ENCODE measurements at places on chromosomes 3 and 15.

DNA sequence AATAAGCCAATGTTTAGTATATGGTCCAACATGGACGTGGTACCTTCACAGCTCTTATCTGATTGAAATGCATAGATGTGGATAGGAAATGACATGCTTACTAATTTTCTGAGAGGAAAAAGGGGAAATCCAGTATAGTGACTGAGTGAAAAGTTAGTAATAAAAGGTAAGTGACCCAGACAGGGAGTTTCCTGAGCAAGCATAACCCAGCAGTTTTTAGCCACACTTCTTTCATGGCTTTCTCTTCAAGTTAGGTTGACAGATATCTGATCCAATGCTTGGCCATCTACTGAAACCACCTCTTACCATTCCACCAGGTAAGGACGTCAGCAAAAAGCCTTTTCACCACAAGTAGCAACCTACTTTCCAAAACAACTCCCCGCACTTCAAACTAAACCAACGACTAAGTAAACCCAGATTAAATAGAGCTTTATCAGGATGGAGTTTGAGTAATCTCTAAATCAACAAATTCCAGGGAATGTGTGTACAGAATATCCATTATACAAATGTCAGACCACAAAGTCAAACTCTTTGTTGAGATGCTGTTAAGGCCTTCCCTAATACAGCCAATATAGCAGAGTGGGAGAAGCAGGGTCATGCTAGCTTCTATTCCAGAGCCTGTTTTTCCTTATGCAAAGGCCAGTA lies 329.7 kb downstream of the RORA start:
- DNase-seq, result no peak

DNA sequence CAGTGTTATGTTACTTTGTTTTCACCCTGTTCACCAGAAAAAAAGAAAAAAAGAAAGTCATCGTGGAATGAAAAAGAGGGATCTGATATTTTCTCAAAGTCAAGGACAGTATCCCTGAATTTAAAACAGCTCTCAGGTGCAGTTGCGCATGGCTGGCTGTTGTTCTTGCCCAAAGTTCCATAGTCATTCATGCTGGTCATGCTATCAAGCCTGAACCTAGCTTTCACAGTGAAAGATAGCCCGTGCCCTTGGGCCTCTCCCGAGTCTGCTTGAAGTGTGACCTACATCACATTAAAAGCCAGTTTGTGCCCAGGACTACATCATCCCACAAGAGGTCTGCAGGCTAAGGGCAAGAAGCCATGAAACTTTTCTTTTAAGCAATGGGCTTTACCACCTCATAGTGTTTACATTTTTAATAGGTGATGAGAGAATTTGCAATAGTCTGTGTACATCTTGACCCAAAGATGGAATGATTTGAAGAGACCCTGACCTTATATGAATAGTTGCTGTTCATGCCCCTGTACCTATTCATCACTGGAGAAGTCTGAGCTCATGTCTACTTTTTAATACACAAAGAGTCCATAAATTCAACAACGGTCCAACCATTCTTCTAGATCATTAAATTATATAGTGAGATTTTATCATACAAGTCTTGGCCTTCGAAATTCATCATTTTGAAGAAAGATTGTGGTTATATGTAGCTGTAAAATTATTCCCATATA lies 522.5 kb upstream of the MCTP2 start:
- no peak for DNase-seq

DNA sequence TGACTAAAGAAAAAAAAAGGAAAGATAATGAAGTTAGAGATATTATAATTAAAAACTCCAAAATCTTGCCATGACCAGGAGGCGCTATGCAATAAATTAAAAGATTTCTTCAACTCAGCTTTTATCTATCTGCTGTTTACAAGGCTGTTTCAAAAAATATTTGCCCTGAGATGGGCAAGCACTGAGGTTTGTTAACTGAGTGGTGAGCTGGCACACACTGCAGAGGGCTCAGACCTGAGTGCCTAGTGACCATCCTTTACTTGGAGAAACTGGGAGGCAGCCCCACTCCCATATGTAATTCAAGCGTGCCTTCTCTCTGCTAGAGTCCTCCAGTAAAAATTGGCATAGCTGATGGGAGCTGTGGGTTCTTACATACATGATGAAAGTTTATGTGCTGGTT lies 198.7 kb upstream of the TBC1D5 start:
- DNase-seq, result no peak

- no peak for DNase-seq
Observed at GRCh38 chr3:17801131-17801530, 58.7 kb upstream of the TBC1D5 start.

- no peak for DNase-seq
Observed at GRCh38 chr15:77864211-77865105, 213.1 kb downstream of the TBC1D2B start.

- DNase-seq, result no peak
Observed at GRCh38 chr3:68342426-68342825, 589.9 kb downstream of the TAFA4 start.

DNA sequence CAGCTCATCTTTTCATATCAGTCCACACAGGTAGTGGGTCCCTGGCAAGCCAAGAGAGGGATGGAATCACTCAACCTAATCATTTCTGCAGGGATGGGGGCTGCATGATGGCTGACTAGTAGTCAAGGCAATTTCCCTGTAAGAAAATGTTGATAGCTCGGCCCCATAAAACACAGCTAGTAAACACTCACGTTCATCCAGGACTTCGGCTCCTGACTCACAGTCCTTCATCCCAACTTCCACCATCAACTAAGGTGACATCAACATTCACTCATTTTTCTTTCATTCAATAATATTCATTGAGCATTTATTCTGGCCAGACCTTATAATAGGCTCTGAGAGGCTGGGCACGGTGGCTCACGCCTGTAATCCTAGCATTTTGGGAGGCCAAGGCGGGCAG lies 4.4 kb upstream of the ACAP2 start:
- DNase-seq, result no peak

- no peak for DNase-seq
Observed at GRCh38 chr15:57312318-57313133, 63.8 kb upstream of the CGNL1 start.

DNA sequence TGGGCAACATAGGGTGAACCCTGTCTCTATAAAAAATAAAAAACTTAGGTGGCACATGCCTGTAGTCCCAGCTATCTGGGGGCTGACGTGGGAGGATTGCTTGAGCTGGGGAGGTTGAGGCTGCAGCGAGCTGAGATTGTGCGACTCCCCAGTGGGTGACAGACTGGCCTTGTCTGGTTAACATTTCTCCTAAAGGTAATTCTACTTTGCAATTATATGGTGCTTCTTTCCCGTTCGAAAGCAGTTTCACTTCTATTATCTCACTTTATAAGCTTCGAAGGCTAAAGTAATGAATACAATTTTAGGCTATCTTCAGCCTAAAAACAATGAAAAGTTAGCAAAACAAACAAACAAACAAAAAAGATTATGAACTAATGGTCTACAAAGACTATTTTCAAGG lies 35.3 kb downstream of the COMMD2 start:
- DNase-seq, result no peak

GRCh38 chr3:30290479-30290878 lies 315.9 kb upstream of the TGFBR2 start:
- DNase-seq, result no peak

DNA sequence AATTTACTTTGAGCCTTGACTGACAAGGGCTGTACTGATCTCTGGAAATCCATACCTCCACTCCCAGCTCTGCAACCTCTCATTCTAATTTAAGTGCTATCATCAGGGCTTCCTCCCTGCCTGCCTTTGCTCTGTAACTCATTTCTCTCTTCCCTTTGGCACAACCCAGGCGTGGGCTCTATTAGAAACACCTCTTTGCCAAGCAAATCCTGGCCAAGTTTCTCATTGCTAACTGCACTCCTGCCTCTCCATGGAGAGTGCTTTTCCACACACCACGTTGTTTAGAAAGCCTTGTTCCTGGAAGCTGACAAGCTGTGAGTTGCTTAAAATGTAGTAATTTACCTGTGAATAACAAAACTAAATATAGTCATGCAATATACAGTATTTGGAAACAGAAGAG lies 20.1 kb upstream of the FSTL1 start:
- DNase-seq, result no peak

DNA sequence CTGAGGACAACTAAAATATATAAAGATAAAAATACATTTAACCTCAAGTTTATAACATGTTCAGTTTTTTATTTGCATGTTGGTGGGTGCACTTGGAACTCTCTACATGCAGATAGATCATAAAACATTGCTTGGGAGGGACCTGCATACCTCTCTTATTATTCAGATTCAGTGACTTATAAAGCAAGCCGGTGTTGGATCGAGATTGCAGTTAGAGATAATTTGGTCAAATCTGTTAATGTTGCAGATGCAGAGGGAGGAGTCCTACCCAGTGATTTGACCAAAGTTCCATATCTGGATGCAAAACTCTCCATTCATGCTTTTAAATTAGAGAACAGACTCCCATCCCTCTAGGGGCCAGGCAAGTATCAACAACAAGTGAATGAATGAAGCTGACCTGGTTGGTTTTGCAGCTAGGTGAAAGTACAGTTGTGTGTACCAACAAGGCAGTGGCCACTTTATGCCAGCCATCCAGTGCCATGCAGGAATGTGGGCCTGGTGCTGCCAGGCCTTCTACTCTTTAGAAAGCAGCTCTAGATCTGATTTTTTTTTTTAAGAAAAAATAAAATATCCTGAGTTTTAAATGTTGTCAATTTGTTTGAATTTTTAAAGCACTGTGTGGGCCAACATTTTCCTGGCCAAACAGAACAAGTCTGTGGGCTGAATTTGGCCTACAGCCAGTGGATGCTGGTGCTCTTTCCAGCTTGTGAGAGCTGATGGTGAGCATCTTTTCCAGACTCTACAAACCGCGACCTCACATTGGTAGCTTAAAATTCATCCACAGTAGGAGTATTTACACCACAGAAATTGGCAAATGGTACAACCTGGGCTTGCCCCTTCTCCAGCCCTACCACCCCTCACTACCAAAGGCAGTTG lies 12.3 kb downstream of the CDIN1 start:
- no peak for DNase-seq

DNA sequence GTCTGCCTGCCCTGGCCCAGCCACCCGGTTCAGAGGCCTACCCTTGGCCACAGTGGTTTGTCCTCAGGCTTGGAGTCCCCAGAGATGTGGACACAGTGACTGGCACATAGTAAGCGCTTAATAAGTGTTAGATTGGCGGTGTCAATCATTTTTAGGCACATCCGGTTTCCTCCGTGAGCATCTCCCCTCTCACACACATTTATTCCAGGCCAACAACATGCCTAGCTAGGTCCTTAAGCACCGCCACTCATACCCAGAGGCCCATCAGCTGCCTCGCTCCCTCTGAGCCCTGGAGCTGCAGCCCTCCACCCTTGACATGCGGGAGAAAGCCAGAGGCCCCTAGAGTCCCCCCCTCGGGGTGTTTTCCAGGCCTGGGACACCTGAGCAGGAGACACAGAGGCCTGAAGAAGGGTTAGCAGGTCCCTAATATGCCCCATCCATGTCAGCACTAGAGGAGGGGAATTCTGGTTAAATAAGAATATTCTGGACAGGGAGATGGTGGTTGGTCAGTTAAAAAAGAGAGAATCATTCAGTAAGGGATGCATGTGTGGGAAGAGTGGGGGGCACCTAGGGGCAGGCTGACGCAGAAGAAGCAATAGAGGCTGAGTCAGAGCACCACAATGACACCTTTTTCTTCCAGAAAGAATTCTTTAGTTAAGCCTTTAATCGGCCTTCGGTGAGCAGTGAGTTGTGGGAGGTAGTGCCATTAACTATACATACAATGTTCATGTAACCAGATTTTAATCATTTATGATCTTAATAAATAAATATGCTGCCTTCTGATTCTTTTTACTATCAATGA lies 22.3 kb downstream of the NR2F2 start:
- no peak for DNase-seq

All from AG04450 (cell line).